CD8-positive, alpha-beta memory T cell (primary cell): ENCODE measurements at places on chromosomes 2 and 18. TPM values are rescaled to one million over a fixed set of nuclear protein-coding genes. Genes with fewer than 3 reads are reported as not detected.

Gene ECEL1
- not detected for polyA plus RNA-seq

Gene TMEM198
- polyA plus RNA-seq, result not detected

Gene GAREM2
- 3.1 TPM for polyA plus RNA-seq

Gene ELOA2
- not detected for polyA plus RNA-seq

Gene NEUROD1
- polyA plus RNA-seq, result not detected

Gene CRACDL
- polyA plus RNA-seq, result 1.2 TPM

Gene OTOS
- polyA plus RNA-seq, result not detected

Gene DOK6
- 0.13 TPM for polyA plus RNA-seq

Gene LDAH
- 12.7 TPM for polyA plus RNA-seq

Gene FHOD3
- polyA plus RNA-seq, result not detected

Gene CTAGE1
- polyA plus RNA-seq, result not detected

Gene SPDYA
- polyA plus RNA-seq, result 0.61 TPM

Gene CRYBA2
- polyA plus RNA-seq, result not detected

Gene IL36B
- not detected for polyA plus RNA-seq

Gene MEIS1
- not detected for polyA plus RNA-seq

Gene FER1L5
- polyA plus RNA-seq, result not detected

Gene MLPH
- not detected for polyA plus RNA-seq

Gene GMCL1
- 38.4 TPM for polyA plus RNA-seq

Gene GLS
- 50.9 TPM for polyA plus RNA-seq

Gene CCDC148
- not detected for polyA plus RNA-seq

Gene TTC27
- 22.1 TPM for polyA plus RNA-seq

Gene KCNIP3
- not detected for polyA plus RNA-seq

Gene RUFY4
- polyA plus RNA-seq, result not detected

Gene AKAIN1
- not detected for polyA plus RNA-seq

Gene NLRC4
- polyA plus RNA-seq, result not detected

Gene RAX
- not detected for polyA plus RNA-seq

Gene TMEM200C
- polyA plus RNA-seq, result not detected

Gene RTP5
- 0.23 TPM for polyA plus RNA-seq

Gene COL6A3
- polyA plus RNA-seq, result 0.56 TPM

Gene IL36G
- polyA plus RNA-seq, result not detected

Gene ZNF512
- polyA plus RNA-seq, result 39.1 TPM

Gene PSMD14
- polyA plus RNA-seq, result 53.8 TPM

Gene COL5A2
- polyA plus RNA-seq, result not detected

Gene PDE11A
- not detected for polyA plus RNA-seq

Gene SLC11A1
- polyA plus RNA-seq, result 0.32 TPM
